ENCODE measurements at places on chromosomes 11 and 22.

DNA sequence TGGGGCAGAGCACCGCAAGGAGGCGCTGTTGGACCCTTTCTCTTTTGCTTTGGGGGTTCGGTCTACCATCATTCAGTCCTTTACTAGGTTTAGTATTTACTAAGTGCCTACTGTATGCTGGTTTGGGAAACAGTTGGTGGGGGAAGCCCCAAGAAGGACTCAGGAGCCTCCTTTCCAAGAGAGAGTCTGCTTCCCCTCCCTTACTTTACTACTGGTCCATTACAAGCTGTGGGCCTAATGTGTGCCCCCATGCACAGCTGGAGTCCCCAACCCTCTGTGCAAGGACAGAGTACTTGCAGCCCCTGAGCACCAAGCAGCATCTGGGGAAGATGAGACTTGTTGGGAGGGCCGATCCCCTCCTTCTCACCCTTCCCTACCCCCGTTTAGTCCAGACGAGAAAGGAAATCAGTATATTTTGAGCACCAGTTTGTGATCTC, 876 bp upstream of the UBE2L6 start:
- peak; percentile 88 for DNase-seq

DNA sequence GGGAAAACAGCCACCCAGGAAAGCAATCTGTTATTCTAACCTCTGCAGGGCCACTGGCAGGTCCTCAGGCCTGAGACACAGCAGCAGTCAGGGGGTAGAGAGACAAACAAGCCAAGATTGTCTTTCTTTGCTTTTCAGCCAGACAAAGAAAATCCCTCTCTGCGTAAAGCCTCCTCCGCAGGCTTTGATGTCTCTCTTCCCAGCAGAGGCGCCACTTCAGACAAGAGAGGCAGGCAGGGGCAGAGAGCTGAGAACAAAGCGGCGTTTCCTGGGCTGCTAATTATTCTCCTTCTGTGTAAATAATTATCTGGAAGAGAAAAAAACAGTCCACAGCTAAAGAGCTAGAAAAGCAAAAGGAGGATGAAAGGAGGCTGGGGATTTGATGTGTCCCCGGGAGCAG, 102.7 kb upstream of the SEZ6L start:
- no peak for DNase-seq

- no peak for DNase-seq
Observed at GRCh38 chr22:24414523-24414922, 12.9 kb upstream of the ADORA2A start.

DNA sequence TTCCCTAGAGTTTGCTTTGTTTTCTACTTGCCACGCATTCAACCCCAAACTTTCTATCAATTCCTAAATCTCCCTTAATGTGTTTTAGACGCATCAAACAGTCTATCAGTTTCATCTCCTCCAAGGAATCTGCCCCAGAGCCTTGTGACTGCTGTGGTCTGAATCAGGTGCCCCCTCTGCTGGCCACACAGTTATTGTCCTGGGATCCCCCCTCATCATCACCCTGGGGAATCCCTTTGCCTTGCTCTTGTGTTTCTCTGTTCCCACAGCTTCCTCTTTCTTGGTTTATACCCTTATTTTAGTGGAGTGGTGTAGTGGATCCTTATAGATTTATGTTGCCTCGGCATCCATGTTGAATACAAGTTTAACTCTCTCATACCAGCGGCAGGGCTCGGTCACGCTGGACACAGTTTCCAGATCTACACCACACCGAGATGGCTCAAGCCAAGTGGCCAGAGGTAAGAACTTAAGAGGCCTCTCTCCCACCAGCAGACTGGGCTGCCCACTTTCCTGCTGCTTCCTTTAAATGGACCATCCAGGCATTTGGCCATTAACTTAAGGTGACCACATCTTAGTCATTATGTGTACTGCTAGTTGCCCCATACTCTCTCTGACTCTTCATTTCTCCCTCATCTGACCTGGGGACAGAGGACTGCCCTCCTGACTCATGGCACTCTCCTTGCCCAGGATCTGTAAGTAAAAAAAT, 8.2 kb downstream of the UPB1 start:
- DNase-seq, result peak; percentile 16

DNA sequence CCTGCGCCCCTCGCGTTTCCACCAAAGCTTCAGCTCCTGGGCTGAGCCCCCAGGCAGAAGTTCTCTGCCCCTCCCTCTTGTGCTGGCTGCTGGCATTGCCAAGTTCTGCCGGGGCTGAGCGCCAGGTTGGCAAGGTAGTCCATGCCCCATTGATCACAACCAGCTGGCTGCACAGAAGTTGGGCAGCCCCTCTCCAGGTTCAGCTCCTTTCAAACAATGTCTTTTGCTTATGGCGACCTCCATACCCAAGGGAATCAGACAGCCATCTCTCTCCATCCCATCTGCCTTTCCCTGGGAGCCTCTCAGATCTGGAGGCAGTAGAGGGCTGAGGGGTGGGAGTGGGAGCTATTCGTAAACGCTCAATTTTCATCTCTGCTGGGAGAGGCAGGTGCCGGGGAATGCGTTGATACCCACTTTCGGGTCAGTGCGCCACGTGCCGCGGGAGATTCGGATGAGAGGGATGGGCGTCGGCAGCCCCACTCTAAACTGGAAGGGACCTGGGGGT, 1.5 kb downstream of the ADAMTS8 start:
- no peak for DNase-seq

- no peak for DNase-seq
Observed at GRCh38 chr11:73314117-73314961, 6.3 kb downstream of the ARHGEF17 start.

- DNase-seq, result no peak
Observed at GRCh38 chr11:45318516-45318915, 32.4 kb upstream of the SYT13 start.

GRCh38 chr22:37473437-37473946, 12.7 kb downstream of the MFNG start:
- no peak for DNase-seq

GRCh38 chr11:35927682-35928081, 16.2 kb upstream of the LDLRAD3 start:
- DNase-seq, result no peak

- DNase-seq, result no peak
Observed at GRCh38 chr22:47376322-47376700, 613.9 kb downstream of the TBC1D22A start.

GRCh38 chr11:9575260-9576240, 2.1 kb downstream of the WEE1 start:
- DNase-seq, result peak; percentile 43

GRCh38 chr11:2275334-2276279, 5.2 kb upstream of the ASCL2 start:
- DNase-seq, result no peak

- DNase-seq, result no peak
Observed at GRCh38 chr22:22789922-22790845, 97.4 kb upstream of the IGLL5 start.

GRCh38 chr11:1879941-1880720, 11.6 kb downstream of the PRR33 start:
- no peak for DNase-seq

- DNase-seq, result no peak
Observed at GRCh38 chr11:34145847-34146381, 40.5 kb downstream of the NAT10 start.

- DNase-seq, result no peak
Observed at GRCh38 chr11:12749442-12749841, 75.2 kb downstream of the TEAD1 start.

DNA sequence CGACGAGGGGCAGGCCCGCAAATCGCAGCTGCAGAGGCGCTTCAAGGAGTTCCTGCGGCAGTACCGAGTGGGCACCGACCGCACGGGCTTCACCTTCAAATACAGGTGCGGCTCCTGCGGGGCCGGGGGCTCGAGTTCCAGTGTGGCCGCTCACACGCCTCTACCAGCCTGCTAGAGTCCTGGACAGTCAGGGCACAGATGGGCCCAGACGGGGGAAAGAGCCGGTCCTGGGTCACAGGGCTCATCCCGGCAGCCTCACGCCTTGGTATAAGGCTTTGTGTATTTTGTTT, 506 bp downstream of the MCM5 start:
- DNase-seq, result no peak

DNA sequence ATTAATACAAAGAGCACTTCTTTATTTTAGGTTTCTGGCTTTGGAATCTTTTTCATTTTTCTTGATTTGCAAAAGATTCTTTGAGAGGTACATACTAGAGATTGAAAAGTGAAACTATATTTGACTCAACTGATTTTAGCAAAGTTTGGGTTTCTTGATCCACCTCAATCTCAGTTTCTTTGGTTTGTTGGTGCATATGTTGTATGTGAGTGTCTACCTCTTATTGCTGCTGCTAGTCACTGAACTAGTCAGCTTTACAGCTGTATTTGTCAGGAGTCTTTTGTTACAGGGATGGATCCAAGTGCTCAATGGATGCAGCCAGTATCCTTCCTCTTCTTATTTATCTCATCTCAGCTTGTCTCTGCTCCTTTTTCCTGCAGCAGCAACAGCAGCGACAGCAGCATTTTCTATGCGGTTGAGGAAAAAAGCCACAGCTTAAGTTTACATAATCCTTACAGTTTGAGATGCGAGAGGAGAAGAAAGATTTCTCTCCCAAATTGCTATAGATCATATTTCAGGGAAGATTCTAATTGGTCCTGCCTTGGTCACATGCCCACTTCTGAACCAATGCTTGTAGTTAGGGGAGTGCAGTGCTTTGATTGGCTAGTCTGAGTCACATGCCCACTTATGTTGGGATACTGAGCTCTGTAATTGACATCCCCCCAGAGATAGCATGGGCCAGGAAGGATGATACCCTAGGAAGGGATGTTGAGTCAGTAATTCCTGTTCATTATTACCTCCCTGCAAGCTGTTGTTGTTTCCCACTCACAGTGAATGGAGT, 10.0 kb upstream of the ZNRF3 start:
- DNase-seq, result no peak

DNA sequence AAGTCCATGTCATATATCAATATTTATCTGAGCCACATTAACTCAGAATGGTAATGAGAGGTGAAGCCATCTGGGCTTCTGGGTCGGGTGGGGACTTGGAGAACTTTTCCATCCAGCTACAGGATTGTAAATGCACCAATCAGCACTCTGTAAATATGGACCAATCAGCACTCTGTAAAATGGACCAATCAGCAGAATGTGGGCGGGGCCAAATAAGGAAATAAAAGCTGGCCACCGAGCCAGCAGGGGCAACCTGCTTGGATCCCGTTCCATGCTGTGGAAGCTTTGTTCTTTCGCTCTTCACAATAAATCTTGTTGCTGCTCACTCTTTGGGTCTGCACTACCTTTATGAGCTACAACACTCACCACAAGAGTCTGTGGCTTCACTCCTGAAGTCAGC, 253.4 kb downstream of the JRKL start:
- no peak for DNase-seq

DNA sequence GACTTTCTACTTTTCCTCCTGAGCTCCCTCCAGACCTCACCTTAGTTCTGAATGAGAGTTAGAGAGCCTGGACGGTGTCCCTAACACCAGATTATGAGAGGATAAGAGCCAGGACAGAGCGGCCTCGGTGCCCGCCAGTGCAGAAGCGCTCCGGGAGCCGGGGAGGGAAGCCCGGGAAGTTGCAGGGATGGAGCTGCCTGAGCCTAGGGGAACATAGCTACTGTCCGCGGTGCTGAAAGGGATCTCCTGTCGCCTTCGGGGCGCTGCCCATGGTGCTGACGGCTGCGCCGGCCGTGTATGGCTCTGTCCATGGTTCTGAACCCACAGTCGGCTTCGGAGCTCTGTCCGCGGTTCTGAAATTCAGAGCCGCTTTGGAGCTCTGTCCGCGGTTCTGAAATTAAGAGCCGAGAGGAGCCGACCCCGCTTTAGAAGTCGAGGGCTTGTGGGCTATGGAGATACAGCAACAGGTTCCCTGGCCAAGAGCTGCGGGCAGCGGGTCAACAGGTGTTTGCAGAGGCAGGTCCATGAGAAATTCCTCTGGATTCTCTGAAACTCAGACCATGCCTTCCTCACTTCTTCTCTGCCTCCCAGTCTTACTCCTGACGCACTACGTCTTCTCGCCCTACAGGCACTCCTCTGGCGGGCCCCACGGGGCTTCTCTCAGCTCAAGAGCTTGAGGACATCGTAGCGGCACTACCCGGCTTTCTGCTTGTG, 814 bp downstream of the NPAS4 start:
- peak; percentile 59 for DNase-seq

DNA sequence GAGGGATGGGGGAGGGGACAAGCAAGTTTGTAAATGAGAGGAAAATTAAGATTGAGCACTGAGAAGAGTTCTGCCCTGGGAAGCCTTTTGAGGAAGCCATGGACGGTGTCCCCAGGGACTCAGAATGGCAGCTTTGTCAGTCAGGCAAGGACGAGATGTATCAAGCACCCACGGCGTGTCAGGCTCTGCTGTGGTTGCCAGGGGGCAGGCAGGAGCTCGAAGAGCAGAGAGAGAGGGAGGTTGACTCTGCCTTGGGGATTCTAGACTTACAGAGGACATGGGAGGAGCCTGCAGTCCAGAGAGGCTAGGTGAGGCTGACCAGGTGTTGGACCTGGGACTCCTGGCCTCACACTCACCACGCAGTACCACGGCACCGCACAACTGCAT, 29.1 kb upstream of the SYT7 start:
- no peak for DNase-seq

DNA sequence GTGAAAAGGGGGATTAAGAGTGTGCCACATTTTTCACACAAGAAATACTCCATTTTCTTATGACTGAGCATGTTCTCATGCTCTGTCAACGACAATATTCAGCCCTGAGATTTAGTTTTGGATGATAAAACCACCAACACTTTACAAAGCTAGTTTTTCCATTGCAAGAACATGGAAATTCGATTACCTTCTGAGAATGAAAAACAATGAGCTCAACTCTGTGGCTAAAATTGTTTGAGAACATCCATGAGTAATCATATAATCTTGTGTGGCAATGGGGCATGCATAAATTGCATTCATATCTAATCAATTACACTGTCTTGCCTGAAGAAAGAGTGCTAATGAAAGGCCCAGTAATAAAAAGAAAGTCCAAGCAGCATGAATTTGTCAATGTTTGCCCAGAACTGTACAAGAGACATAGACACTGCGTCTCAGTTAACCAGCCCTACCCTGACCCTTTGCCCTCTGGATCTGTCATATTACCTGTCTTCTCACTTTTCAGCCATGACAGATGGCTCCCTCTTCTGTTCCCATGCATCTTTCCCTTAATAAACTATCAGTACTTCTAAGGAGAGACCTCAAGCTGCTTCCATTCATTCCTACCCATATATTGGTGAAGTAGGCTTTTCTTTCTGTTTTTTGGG, 253.4 kb downstream of the FAM76B start:
- no peak for DNase-seq

- DNase-seq, result peak; percentile 35
Observed at GRCh38 chr11:134261626-134262488, 8.5 kb downstream of the ACAD8 start.

GRCh38 chr22:46290843-46291785, 5.6 kb upstream of the GTSE1 start:
- no peak for DNase-seq

- no peak for DNase-seq
Observed at GRCh38 chr22:22954656-22955055, 67.0 kb downstream of the IGLL5 start.

Data from hematopoietic multipotent progenitor cell treated with erythropoietin and hydrocortisone succinate and interleukin-3 and kit ligand, for 15 days (in vitro differentiated cells).